ENCODE measurements at places on chromosomes 12 and 14.

DNA sequence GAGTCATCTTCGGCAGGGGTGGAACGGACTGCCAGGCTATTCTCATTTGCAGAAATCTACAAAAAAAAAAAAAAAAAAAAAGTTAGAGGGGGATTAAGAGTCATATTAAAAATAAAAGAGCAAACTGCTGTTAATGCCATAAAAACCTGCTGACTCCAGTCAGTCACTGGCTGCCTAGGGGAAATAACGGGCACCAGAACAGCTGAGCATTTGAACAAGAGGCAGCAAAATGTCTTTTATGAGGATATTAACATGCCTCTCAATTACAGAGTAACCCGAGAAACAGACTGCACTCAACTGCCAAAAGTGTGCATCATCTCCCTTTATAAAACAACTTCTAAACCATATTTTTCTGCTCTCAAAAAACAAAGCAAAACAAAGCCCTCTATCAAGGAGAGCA lies 28.7 kb upstream of the CERS5 start:
- DNase-seq = no peak

GRCh38 chr14:94819531-94819930 lies 49.6 kb upstream of the GSC start:
- no peak for DNase-seq

- DNase-seq = no peak
These were observed 2.4 kb upstream of the ERC1 start for GRCh38 chr12:988646-989045.

GRCh38 chr12:538731-539539 lies 79.2 kb downstream of the B4GALNT3 start:
- DNase-seq = peak; percentile 63

DNA sequence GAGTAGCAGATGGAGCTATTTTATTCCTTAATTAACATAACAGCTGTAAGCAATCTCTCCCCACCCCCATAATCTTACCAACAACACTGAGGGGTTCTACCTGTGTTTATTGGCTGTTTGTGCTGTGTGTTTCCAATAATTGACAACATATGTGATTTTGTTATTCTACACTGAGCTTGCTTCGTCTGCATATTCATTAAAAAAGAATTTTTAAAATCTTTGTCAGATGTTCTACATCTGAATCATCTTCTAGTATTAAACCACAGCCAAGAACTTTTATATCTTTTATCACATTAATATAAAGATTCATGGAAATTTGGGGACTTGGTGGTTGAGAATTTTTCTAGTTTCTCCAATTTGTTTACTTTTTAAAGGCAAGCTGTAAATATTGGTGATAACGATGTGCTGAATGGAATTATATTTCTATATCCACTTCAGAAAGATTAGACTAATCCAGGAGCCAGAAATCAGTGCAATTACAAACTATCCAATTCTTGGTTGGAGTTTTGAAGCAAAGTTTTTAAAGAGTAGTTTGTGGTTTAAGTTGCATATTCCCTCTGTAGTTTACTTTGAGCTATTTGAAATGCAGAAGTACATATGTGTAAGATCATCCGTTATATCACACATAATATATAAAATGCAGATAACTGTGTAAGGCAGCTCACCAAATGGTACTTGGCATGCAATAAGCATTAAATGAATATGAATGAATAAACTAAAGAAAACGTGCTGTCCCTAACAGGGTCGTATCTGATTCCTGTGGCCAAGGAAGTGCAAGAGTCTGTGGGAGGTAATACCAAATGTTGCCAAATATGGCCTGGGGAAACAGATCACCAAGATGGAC lies 206.9 kb downstream of the PELI2 start:
- DNase-seq = no peak

- DNase-seq = no peak
These were observed 116.4 kb upstream of the ATF1 start for GRCh38 chr12:50647479-50647878.

- DNase-seq = peak; percentile 45
These were observed 44.8 kb downstream of the CPSF6 start for GRCh38 chr12:69284131-69284530.

- no peak for DNase-seq
These were observed 28.6 kb upstream of the NR1H4 start for GRCh38 chr12:100445081-100445481.

- no peak for DNase-seq
These were observed 40.9 kb downstream of the CCDC85C start for GRCh38 chr14:99562856-99563748.

- DNase-seq = no peak
These were observed 30.1 kb downstream of the RECQL start for GRCh38 chr12:21471294-21471693.
